ENCODE measurements at places on chromosomes 11 and 22. TPM values are rescaled to one million over a fixed set of nuclear protein-coding genes. Genes with fewer than 3 reads are reported as not detected.
A peak's percentile ranks its signal among the peaks of the same experiment; 100 is the strongest.

GRCh38 chr11:88293931-88294330 is 43.6 kb downstream of the CTSC start:
- DNase-seq, result no peak

DNA sequence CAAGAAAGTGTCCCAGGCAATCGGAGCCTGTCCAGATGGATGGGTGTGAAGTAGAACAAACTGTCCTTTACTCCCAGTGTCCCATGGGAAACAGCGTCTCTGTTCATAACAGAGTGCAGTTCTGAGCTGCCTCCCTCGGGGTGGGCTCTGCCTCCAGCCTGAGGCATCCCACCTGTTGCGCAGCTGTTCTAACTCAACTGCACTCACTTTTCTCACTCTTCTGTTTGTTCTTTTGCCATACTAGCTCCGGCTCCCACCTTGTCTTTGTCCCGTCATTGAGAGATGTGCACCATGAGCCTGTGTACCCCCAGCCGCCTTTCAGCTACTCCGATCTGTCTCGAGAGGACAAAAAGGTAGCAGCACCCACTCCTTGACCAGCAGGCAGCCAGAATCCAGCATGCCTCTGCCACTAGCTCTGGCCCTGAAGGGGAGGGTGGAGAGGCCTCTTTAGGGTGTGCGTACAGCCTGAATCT is 20.7 kb upstream of the CDC42EP2 start:
- peak; percentile 80 for DNase-seq

Gene CLDN5
- total RNA-seq, result 4.1 TPM

Gene CCDC87
- total RNA-seq, result 0.62 TPM

DNA sequence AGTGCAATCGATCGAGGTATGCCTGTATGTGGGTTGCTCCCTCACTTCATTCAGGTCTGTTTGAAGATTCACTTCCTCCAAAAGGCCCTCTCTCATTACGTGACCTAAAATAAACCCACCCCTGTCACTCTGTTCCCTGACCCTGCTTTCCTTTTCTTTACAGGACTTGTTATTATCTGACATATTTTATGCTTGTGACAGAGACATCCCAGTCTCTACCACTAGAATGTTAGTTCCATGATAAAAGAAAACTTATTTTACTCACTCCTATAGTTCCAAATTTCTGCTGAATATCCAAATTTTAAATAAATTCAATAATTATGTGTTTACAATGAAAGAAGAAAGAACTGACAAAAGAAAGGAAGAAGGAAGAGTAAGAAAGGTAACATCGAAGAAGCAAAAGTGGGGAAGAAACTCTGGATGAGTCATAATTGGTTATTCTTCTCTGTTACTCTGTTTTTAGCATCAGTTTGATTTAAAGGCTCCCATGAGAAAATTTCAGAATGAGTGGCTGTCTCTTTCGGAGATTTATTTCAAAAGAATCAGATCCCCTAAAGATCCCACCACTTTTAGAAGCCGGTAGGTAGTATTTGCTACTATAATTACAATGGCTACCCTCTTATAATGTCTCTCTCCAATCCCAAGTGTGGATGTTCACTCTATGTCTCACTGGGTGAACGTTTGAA is 33.5 kb downstream of the ENTHD1 start:
- no peak for DNase-seq

Gene GDPD4
- not detected for total RNA-seq

Gene OR5P2
- not detected for total RNA-seq

Gene SCN2B
- 6.7 TPM for total RNA-seq

GRCh38 chr22:21450858-21451353 is 16.3 kb upstream of the TMEM191C start:
- peak; percentile 6 for DNase-seq

Gene ROBO4
- total RNA-seq, result 16.1 TPM
